Activated T-cell treated with anti-CD3 and anti-CD28 coated beads for 4 hours (primary cell): ENCODE measurements at places on chromosomes 6 and 20.
A peak's percentile ranks its signal among the peaks of the same experiment; 100 is the strongest.

GRCh38 chr6:195861-196360 lies 96.4 kb upstream of the DUSP22 start:
- peak; percentile 59 for DNase-seq

DNA sequence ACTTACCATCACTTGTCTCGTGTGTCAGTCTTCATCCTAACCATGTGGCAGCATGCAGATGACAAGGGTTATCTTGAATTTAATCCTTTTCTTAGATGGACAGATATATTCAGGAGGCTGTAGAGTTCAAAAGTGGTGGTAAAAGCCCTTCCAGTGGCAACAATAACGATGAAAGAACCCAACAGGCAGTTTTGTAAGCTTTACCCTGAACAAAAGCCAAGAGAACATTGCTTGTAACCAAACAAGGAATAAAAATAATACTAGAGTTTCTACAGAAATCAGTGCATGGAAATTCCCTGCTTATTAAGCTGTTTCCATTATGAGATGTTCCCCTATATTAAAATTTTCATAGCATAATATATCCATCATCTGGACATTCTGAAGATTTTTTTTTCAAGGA lies 69.7 kb downstream of the PDE7B start:
- no peak for DNase-seq

DNA sequence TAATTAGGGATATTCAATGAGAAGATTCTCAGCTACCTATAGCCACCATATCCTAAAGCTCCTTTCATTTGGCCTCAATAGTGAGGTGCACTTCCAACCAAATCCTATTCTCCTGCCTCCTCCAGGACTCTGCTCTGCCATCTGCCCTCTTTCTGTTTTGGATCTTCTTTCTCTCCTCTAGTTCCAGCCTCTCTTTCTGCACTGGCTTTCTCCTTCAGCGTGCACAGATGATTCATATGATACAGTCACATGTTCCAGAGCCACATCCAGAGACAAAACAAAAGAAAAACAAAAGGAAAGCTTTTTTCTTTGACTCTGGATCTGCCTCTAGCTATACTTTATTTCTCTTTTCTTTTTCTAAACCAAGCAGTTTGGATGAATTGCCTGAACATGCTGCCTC lies 531.9 kb upstream of the MAN1A1 start:
- DNase-seq, result no peak

- DNase-seq, result no peak
Observed at GRCh38 chr6:157546321-157546720, 165.3 kb downstream of the ZDHHC14 start.

DNA sequence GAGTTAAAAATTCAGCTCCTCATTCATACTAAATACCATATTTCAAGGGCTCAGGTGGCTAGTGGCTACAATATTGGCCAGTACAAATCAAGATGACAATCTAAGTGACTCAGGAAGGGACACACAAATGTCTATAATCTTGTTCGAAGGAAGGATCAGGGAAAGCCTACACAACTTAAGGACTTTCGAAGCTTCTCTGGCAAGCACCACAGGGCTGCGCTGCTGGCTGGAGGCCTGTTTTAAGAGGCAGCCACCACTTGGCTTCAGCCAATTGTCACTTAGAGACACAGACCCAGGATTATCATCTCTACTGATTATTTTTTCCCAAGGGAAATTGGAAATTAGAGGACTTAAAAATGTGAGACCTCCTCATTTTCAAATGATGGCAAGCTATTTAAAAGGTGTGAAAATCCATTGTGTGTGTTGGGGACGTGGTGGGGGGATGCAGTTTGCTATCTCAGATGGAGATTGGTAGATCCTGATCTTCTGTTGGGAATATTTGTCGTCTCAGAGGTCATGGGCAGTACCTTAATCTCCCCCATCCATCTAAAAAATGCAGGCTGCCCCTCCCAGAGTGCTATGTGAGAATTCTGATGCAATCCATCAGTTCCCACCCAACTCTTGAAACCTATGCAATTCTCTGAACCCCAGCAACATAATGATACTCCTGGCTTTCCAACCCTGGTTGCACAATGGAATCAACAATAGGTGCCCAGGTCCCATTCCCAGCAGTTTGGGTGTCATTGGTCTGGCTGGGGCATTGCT lies 11.3 kb downstream of the ARHGAP40 start:
- DNase-seq, result no peak

- DNase-seq, result no peak
Observed at GRCh38 chr20:11001302-11001701, 327.5 kb upstream of the JAG1 start.

- DNase-seq, result no peak
Observed at GRCh38 chr6:53412751-53413150, 64.0 kb upstream of the ELOVL5 start.

GRCh38 chr6:136608991-136609390 lies 58.8 kb upstream of the MAP7 start:
- DNase-seq, result no peak

DNA sequence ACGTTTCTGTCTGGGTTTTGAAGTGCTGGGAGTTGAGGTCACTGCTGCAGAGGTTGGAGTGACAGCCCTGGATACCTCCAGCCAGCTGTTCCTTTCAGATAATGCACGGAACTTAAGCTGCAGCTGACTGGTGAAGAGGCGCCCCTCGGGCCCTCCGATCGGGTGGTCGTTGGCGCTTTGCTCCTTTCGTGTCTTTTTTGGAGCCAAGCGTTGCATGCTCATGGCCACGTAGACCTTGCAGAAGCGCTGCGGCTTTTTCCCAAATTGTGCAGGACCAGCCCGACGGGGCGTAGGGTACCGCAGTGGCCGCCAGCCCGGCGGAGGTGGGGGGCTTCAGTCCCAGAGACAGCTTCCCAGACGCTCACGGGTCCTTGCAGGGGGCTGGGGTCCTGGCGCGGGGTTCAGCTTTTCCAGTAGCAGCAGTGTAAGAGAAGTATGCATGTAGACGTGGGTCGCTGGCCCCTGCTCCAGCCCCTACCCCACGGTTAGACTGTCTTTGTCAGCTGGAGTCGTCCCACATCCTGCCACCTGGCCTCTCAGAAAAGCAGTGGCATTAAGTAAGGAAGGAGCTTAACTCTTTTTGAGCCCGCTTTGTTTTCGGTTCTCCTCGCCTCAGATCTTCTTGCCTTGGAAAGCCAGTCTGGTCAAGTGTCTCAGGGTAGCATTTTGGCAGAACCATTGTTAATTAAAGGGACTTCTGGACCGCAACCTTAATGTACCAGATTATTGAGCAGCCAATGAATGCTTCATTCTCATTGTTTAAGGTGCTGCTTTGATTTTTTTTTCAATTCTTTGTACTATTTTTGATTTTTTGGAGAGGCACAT lies 838 bp downstream of the TNFAIP3 start:
- DNase-seq, result no peak
